Left hindlimb (tissue), 1 donor: ENCODE measurements at places on chromosomes 6 and 20.

GRCh38 chr6:154595538-154595937 is 85.1 kb upstream of the CNKSR3 start:
- no peak for DNase-seq

DNA sequence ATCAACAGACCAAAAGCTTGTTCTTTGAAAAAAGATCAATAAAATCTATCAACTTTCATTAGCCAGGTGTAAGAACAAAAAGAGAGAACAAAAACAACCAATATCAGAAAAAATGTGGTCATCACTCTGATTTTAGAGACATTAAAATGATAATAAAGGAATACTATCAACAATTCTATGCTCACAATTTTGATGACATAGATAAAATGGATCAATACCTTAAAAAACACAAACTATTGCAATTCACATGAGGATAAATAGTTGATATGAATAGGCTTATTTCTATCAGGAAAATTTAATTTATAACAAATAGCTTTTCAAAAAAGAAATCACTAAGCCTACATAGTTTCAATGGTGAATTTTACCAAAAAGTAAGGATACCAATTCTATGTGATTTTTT is 809.4 kb upstream of the EYS start:
- DNase-seq: no peak

DNA sequence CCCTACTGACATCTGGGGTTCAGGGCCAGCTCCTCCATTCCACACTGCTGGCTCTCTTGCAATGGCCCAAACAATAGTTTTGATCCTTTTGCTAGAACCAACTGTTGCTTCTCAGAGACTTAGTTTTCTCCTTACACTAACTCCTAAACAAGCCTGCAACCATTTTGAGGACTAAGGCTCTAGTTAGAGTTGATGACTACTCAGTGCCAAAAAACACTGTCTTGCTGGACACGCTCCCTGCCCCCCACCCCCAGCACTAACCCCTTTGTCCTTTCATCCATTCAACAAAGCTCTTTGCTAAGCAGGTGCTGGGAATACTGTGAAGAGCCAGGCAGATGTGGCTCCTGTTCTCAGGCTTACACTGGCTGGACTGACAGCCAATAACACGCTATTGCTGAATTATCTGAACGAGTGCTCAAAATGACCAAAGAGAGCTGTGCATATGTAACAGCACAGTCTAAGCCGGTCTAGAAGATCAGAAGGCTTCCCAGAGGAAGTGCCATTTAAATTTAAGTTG is 17.6 kb downstream of the GCLC start:
- no peak for DNase-seq

- DNase-seq: no peak
Measured at GRCh38 chr6:110181131-110182030, 1.2 kb downstream of the CDC40 start.

DNA sequence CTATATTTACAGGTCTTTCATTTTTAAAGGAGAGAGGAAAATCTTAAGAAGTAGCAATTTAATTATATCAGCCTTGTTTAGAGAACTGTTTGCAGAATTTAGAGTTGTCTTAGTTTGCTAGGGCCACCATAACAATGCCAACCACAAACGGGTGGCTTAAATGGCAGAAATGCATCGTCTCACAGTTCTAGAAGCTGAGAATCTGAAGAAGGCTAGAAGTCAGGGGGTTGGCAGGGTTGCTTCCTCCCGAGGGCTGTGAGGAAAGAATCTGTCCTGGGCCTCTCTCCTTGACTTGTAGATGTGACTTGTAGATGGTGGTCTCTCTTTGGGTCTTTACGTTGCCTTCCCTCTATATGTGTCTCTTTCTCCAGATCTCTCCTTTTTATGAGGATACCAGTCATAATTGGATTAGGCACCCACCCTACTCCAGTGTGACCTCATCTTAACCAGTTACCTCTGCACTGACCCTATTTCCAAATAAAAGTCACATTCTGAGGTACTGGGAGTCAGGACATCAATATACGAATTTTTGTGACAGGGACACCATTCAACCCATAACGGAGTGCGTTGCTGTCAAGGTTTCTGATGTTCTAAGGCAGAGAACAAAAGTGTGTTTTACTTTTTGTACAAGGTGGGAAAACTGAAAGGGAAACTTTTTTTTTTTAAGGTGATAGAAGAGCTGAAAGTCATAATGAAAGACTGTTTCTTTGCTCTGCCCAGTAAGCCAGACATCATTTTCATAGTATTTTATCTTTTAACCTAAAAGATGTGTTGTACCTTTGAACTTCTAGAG is 84.4 kb downstream of the SAMD3 start:
- no peak for DNase-seq

DNA sequence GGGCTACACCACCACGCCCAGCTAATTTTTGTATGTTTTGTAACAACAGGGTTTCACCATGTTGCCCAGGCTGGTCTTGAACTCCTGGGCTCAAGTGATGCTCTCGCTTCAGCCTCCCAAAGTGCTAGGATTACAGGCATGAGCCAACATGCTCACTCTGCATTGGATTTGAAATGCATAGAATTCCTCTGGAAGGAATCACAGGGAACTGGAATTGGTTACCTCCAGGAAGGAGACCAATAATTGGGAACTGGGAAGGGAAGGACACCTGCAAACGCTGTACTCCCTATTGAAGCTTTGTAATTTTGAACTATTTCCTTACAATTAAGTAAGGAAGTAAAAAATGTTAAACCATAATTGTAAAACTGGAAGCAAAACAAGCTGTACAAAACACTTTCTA is 12.3 kb upstream of the TP53INP2 start:
- DNase-seq: no peak

DNA sequence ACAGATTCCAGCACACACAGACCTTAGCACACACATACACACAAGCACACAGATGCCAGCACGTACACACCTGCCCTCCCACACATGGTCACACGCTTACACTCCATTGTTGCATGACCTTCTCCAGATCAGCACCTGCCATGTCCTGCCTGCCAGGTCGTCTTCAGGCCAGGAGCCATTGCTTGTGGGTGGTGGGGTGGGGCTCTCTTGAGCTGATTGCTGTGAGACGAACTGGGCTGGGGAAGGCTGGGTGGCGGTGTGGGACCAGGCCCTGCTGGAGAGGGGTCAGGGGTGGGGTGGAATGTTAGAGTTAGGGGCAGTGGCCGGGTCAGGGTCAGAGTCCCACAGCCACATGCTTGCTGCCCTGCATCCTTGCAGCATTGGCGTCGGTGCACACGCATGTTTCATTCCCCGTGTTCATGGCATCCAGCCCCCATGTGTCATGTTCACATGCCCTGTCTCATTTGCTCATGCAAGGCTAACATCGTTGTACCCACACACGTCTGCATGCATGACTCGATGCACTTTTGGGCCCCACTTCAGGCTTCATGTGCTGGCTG is 6.5 kb upstream of the NPBWR2 start:
- peak; percentile 13 for DNase-seq

DNA sequence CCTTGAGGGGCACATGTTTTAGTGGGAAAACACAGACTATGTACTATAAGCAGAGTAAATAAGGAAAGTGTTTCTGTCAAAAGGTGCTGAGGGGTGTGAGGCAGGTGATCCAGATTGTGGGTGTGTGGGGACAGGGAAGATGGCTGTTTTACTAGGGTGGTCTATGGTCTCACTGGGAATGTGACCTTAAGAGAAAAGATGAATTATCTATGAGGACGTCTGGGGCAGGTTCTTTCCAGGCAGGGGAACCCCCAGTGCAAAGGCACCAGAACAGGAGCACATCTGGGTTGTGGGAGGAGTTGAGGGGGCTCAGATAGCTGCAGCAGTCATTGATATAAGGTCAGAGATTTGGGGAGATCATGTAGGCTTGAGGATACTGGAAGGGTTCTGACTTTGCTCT is 18.2 kb upstream of the POLR1H start:
- DNase-seq: no peak

GRCh38 chr6:137928286-137928685 is 61.2 kb downstream of the TNFAIP3 start:
- DNase-seq: no peak

DNA sequence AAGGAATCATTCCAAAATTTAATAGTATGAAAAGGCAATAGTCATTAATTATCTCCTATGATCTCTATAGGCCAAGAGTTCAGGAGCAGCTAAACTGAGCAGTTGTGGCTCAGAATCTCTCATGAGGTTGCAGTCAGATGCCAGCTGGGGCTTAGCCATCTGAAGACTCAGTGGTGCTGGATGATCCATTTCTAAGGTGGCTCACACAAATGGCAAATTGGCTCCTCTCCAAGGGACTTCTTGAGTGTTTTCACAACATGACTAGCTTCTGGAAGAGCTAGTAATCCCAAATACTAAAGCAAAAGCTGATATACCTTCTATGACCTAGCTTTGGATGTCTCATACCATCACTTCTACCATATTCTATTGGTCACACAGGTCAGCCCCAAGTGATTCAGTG is 104.2 kb downstream of the HAO1 start:
- no peak for DNase-seq

- DNase-seq: peak; percentile 33
Measured at GRCh38 chr6:134636186-134636799, 313.6 kb downstream of the ALDH8A1 start.
